ENCODE measurements at places on chromosomes 7 and 10.

GRCh38 chr10:93299195-93299594 is 182.9 kb downstream of the MYOF start:
- DNase-seq, result no peak

DNA sequence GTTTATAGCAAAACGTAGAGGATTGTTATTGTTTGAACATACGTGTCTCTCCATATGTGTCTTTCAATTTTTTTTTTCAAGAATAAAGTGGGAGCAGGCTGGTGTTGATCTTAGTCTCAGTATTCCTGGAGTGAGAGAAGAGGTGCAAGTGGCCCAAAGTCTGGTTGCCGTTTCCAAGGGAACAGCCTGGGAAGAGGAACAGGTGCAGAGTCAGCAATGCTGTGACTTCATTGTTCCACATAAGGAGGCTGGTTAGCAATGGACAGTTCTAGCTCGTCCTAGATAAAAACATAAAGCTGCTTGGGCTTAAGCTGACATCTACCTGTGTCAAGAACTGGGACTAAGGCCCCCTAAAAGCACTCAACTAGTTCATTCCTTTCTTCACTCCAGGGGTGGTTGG is 626.6 kb upstream of the TPK1 start:
- DNase-seq, result no peak

- no peak for DNase-seq
Observed at GRCh38 chr7:99027241-99027640, 116.7 kb downstream of the SMURF1 start.

DNA sequence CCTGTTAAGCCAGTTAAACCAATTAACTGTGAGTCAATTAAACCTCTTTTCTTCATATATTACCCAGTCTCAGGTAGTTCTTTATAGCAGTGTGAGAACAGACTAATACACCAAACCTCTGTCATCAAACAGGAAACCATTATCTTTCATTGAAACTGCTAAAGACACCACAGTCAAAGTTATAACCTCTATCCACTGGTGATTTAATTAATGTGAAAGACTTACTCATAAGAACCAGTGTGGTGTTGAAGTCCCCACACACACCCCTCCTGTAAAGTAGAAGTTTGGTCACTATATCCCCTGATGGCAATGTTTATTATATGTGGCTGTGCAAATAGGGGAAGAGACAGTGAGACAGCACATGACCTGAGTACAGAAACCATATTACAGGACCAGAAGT is 228.1 kb downstream of the NEBL start:
- DNase-seq, result no peak

- DNase-seq, result peak; percentile 85
Observed at GRCh38 chr10:62433181-62433692, 59.1 kb downstream of the ZNF365 start.

DNA sequence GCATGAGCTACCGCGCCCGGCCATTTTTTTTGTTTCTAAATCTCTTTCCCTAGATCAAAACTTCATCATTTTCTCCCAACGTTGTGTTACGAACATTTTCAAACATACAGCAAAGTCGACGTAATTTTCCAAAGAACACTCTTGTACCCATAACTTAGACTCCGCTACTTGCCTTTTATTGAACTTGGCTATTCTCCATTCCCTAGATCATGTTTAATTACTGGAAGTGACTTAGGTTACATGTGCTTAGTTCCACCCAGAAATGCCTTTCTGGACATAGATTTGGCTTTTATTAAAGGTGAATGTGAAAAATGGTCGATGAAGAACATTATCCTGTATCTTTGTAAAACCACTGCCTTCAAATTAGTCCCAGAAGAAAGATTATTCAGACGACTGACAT is 25.4 kb downstream of the DYNC2I1 start:
- DNase-seq, result no peak

DNA sequence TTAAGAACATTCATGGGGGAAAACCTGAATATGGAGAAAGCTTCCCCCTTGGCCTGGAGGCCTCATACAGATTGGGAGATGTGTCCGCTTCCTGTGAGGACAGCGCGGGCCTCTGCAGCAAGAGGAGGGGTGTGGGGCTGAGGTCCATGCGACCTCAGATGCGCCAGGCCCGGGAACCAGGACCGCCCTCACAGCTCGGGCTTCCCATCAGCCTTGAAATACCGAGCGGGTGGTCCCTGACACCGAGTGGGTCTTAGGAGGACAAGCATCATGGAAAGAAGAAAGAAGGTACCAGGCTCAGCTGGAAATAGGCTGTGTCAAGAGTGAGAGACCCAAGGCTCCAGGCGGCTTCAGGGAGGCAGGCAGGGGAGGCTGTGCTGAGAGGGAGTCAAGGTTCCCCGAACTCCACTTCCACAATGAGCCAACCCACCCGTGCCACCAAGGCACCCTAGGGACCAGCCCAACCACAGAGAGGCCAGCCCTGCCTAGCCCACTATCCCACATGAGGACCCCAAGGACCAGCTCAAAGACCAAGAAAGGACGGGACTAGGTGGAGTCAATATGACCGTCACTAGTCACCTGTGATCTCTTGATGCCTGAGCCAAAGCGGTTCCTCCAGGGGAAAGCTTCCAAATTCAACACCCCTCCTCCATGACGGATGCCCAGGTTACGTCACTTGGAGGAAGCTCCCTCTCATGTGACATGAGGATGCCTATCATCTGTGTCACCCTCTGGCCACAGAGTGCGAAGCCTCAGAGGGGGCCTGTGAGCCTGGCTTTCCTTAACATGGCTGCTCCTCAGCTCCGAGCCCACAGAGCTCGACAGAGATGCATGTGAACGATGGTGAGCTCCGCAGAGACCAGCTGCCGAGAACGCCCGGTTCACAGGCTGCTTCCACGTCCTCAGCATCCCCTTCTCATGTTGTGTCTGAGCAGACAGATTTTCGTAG is 103.7 kb downstream of the TCERG1L start:
- no peak for DNase-seq

- no peak for DNase-seq
Observed at GRCh38 chr7:111067251-111067650, 23.7 kb upstream of the LRRN3 start.

GRCh38 chr7:24812305-24812945 is 55.2 kb upstream of the GSDME start:
- peak; percentile 57 for DNase-seq

DNA sequence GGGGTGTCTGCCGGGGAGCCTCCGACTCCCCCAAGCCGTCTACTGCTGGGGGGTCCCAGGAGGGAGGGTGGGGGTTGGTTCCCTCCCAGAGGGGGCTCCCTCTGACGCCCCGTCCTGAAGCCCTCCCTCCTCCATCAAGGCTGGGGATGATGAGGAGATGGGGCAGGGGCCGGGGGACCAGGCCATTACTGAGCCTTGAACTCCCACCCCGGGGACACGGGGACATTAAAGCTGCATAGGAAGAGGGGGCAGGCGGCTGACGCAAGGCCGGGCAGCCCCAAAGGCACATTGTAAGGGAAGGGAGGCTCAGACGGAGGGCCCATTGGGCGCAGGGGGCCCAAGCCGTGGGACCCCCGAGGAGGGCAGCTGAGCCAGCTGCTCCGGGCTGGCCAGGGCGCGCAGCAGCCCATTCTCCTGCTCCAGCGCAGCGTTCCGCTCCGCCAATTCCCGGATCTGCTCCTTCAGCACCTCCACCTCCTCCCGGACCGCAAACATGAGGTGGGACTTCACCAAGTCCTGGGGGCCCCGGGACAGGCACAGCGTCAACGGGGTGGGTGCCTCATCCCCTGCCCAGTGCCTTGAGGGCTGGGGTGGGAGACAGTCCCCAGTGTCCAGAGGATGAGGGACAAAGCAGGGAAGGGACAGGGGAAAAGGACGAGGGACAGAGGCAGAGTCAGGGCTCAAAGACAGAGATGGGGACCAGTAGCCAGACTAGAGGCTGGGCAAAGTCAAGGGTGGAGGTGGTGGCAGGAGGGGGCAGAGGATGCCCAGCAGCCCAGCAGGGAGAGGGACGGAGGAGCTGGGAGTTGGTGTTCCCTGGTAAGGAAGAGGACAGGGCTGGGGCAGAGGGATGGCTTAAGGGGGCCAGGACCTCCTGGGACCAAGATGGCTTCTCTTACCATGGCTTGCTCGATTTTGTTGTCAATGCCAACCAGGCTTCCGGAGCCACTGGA is 2.9 kb upstream of the SPACDR start:
- DNase-seq, result no peak

GRCh38 chr10:62652564-62652963 is 152.0 kb upstream of the ADO start:
- no peak for DNase-seq

- no peak for DNase-seq
Observed at GRCh38 chr7:78499971-78500370, 701.4 kb downstream of the PHTF2 start.

GRCh38 chr10:103353281-103353680 is 2.3 kb upstream of the PCGF6 start:
- DNase-seq, result peak; percentile 28

DNA sequence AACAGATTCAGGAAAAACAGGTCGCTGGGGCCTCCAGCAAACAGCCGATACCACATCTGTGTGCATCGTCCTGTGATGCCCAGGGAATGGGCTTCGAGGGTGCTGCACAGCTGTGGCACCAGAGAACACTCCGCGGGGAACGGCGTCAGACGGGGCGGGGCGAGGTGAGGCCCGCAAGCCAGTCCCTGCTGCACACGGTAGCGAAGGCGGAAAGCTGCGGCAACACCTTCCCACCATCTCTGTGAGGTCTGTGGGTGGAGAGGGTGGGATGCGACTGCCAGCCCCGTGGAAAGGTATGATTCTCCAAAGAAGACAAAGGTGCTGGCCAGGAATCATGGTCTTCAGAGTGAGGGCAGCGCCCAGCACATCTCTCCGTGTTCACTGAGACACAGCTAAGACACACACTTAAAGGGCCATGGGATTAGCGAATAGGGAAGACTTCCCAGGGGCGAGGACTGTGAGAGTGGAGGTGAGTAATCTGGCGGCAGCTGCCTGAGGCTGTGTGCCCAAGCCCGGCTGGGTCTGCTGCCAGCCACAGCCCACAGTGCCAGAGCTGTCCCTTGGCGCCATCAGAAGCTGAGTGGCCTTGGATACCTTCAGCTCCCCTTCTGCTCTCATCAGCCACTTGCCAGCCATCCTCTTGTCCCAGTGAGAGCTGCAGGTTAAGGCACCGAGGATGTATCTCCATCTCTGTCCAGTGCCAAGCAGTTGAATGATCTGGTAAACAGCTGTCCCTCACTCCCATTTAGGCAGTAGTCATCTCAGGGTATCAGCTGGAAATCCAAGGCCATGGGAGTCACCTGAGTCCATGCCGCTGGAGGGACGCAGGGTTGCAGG is 17.6 kb downstream of the PRKAG2 start:
- no peak for DNase-seq

DNA sequence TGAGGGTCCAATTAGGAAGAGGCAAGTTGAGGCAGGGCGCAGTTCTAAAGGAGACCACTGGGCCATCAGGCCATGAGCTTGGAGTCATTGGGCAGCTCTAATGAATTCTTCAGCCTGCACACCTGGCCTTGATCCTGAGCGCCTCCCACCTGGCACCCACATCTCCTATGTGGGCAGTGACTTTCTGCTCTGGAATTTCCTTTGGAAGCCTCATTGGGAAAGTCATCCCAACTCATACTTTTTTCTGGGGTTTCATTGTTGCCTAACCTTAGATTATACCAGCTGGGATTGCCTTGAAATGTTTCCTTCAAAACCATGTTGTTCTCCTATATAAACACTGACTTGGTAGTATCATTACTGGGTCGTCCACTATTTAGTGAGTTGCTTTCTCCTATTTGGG is 54.1 kb downstream of the PLPP4 start:
- no peak for DNase-seq

DNA sequence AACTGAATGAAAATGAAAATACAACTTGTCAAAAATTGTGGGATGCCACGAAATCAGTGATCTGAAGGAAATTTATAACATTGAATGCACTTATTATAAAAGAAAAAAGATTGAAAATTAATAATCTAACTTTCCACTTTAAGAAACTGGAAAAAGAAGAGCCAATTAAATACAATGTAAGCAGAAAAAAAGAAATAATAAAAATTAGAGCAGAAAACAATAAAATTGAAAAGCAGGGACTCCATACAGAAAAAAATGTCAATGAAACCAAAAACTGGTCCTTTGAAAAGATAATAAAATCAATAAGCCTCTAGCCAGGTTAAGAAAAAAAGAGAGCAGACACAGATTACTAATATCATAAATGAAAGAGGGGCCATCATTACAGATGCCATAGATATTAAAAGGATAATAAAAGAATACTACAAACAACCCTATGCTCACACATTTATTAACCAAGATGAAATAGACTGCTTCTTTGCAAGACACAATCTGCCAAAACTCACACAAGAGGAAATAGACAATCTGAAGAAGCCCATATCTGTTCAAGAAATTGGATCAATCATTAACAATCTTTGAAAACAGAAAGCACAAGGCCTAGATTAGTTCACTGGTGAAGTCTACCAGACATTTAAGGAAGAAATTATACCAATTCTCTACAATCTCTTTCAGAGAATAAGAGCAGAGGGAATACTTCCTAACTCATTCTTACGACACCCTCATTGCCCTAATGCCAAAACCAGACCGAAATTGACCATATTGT is 233.8 kb upstream of the NEBL start:
- no peak for DNase-seq

GRCh38 chr10:120424198-120424464 is 32.9 kb upstream of the PLPP4 start:
- no peak for DNase-seq

DNA sequence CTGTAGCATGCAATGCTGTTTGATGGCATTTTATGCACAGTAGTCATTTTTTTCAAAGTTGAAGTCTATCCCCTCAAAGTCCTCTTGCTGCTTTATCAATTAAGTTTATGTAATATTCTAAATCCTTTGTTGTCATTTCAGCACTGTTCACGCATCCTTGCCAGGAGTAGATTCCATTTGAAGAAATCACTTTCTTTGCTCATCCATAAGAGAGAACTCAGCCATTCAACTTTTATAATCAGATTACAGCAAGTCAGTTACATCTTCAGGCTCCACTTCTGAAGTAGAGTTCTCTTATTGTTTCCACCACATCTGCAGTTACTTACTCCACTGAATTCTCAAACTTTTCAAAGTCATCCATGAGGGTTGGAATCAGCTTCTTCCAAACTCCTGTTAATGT is 32.3 kb downstream of the SDHAF3 start:
- no peak for DNase-seq

DNA sequence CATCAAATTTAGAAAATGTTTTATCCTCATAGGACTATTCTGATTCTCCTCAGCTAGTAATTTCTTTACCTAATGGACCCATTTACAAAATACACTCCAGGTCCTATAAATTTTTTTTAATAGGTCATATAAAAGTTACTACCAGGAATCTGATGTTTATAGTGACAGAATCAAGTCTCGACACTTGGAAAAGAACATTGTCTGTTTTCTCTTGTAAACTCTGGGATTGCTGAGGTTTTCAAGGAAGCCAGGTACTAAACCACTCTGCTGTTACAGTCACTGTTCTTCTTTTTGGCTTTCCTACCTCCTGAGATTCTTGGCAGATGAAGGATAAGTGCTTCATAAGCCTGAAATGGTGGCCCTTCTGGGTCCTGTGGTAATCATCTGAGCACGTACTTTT is 493.1 kb downstream of the AUTS2 start:
- DNase-seq, result no peak
